ENCODE measurements at places on chromosomes 1 and 21. TPM values are rescaled to one million over a fixed set of nuclear protein-coding genes. Genes with fewer than 3 reads are reported as not detected.

DNA sequence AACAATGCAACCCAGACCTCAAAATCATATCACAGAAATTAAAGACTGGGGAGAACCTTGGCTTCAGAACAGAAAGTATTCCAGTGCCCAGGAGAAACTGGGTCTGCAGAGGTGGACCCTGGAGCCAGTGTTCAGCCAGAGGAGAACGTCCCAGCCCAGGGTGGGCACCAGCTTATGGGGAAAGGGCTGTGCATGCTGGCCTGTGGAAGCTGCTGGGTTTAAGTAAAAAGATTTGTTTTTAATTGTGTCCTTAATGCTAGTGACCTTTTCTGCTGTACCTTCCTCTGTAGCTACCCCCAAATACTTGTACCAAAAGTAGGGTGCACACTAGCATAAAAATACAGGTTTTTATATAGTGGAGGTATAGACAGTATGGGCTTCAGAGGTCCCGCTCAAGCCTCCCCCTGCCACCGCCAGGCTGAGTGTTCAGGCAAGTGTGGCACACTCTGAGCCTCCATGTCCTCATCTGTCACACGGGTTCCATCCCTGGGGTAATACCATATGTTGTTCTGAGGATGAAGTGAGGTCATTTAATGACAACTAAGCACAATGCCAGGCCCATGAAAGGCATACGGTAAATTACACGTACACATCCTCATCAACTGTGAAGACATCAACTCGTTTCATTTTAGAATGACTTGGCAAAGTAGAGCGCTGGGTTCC is 47.0 kb downstream of the SLC37A1 start:
- DNase-seq: no peak

DNA sequence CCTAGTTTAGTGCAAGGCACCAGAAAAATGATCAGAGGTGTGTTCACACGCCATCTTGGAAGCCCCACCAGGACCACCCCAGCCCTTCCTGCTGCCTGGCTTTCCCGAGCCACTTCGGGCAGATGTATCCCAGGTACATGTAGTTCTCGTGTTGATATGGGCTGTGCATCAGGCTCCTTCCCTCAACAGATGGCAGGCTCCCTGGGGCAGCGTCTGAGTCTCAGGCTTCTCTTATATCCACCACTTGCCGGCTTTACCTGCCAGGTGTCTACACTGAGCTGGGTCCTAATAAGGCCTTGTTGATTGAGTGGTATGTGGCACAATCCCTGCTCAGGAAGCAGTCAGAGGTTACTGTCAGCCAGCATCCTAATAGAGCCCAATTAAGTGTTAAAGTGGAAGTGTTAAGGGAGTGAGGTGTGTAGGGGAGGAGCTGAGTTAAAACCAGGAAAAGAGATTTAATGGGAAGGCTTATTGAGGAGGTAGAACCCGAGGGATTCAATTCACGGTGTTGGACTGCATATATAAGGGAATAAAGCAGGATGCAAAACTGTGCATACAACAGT is 8.5 kb downstream of the GPA33 start:
- DNase-seq: no peak

- no peak for DNase-seq
Observed at GRCh38 chr1:175155473-175155856, 37.1 kb downstream of the KIAA0040 start.

DNA sequence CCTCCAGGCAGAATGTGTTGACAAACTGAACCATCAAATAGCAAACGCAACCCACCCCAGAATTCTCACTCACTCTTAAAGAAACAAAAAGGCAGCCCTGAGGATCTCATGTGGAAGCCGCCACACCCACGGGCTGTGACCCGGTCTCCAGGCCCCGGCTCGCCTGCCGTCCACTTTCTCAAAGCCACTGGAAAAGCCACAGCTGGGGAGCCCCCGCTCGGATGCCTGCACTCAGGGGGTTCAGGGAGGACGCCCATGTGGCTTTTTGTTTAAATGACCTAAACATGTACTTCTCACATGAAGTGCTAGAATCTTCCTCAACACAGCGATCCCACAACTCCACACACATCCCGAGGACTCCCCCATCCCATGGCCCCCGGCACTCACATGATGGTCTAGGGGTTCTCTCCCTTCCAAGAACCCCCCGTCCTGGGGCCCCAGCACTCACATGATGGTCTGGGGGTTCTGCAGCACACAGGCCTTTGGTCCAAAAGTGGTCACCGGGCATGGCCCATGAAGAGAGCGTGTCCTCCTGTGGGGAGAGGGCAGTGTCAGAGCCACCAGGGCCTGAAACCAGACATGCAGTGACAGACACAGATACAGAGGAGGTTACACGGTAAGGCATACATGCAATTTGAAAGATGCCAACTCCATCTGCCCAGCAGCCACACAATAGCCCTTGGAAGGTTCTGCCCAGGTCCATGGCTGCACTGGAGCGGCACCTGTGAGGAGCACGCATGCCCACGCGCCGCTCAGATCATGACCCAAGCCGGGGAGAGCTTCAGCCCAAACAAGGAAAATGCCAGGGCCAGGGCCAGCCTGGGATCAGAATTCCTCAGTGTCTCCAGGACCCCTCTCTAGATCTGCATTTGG is 16.5 kb downstream of the NADK start:
- DNase-seq: no peak

DNA sequence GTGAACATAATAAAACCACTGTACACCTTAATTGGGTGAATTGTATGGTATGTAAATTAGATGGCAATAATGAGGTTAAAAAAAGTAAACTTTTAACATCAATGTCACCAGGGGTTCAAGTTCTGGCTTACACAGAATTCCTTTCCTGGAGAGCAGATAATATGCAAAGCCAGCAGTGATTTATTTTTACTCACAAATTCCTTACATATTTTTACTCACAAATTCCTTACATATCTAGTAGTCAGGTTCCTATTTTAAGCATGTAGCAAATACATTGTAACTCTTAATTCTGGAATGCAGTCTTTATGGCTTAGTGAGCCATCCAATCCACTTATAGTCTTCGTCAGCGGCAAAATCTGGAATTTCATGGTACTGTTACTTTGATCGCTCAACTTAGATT is 1.3 kb upstream of the UBE4B start:
- DNase-seq: no peak

DNA sequence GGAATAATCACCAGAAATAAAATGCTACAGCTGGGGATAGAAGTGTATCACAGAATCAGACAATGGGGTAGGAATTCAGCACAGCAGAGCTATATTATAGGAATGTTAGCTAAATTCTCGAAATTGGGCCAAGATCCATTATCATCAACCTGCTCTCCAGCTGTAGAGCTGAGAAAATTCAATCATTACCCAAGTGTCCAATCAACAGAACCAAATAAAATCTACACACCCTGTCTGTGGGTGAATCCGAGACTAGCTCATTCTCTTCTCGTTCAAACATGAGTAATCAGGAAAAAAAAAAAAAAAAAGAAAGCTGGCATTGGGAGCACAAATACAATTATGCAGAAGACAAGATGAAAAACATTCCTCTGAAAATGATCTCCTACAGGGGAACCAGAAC is 119.2 kb downstream of the CDC7 start:
- DNase-seq: no peak

- DNase-seq: no peak
Observed at GRCh38 chr1:40860706-40861223, 1.4 kb downstream of the CITED4 start.

DNA sequence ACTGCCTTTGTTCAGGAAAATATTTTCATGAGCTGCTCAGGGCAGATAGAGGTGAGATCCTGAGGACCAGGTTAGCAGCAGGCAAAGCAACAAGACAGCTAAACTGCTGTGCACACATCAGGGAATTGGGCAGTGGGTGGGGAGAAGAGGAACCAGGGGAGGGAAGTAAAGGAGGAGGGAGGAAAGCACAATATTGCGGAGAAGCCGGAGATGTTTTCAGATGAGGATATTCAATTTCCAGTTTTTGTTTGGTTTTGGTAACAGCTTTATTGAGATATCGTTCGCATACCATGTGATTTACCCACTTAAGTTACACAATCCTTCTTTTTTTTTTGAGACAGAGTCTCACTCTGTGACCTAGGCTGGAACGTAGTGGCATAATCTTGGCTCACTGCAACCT is 34.5 kb downstream of the EPHA10 start:
- DNase-seq: no peak

- DNase-seq: no peak
Observed at GRCh38 chr1:942411-942821, 16.6 kb downstream of the NOC2L start.

GRCh38 chr1:109635862-109636200 is 16.2 kb downstream of the AMPD2 start:
- no peak for DNase-seq

- DNase-seq: no peak
Observed at GRCh38 chr1:47824716-47825115, 172.5 kb downstream of the TRABD2B start.

DNA sequence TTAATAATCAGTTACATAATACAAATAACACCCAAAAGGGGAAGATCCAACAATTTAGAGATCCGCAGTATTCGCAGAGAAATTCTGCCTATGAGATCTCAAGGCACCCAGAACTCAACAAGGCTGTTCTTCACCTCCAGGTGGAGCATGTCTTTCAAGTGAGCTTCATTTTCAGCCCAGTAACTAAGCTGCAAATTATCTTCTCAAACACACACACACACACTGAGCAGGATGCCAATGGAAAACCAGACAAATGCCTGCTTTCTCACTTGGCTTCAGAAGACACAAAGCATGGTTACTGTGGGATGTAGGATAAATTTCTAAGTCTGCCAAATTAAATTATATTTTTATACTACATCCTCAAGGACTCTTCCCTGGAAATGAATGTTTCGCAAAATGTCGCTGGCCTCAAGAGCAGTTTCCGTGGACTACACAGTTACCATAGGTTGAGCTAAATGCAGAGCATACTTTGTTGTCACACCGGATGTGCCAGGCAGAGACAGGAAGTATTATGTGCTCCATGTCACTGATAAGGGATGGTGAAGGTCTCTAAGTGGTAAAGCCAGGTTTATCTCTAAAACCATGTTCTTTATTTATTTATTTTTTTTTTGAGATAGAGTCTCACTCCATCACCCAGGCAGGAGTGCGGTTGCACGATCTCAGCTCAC is 30.3 kb downstream of the UBR4 start:
- DNase-seq: peak; percentile 77

Gene OR4F16
- polyA plus RNA-seq: not detected

Gene RHCE
- polyA plus RNA-seq: 2.3 TPM

Gene PLA2G2F
- not detected for polyA plus RNA-seq

Gene SPRR2A
- not detected for polyA plus RNA-seq

Gene OR2T2
- polyA plus RNA-seq: not detected

Gene KIF26B
- polyA plus RNA-seq: 17.6 TPM

Gene KCNH1
- 5.2 TPM for polyA plus RNA-seq

Gene C4BPA
- not detected for polyA plus RNA-seq

Gene ADAM15
- 40.1 TPM for polyA plus RNA-seq

Gene HP1BP3
- 232 TPM for polyA plus RNA-seq

Gene KIF17
- polyA plus RNA-seq: 12.0 TPM

Gene RPAP2
- 6.8 TPM for polyA plus RNA-seq
